Activated T-cell treated with anti-CD3 and anti-CD28 coated beads, Interleukin-2, amount 50 U/mL, for 1 hour (primary cell): ENCODE measurements at places on chromosomes 7 and 10.

GRCh38 chr7:141837683-141838082 is 3.6 kb downstream of the PRSS37 start:
- no peak for DNase-seq

DNA sequence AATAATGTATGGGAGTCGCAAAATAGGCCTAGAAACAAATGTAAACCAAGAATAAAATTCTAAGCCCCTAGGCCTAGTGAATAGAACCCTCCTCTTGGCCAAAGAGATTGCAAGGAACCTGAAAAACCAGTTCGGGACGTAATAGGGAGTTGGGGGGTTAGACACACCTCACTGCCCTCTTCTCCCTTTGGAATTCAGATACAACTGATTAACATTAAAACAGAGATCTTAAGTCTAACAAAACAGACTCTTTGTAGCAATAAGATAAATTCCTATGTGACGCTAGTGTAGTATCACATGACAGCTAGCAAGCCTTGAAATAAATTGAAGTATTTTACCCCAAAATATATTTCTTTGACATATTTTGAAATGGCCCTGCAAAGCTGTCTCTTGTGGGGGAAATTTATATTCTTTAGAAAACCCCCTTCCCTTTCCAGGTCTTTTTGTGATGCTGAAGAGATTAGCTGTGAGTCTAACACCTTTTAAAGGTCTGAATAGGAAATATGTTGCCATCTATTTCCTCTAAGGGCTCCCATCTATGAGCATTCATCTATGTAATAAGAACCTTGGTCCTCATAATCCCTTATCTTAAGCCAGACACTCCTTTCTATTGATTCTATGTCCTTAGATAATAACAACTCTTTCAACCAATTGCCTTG is 623.4 kb upstream of the NRG3 start:
- no peak for DNase-seq

GRCh38 chr7:133398506-133398905 is 145.6 kb downstream of the EXOC4 start:
- DNase-seq: no peak

DNA sequence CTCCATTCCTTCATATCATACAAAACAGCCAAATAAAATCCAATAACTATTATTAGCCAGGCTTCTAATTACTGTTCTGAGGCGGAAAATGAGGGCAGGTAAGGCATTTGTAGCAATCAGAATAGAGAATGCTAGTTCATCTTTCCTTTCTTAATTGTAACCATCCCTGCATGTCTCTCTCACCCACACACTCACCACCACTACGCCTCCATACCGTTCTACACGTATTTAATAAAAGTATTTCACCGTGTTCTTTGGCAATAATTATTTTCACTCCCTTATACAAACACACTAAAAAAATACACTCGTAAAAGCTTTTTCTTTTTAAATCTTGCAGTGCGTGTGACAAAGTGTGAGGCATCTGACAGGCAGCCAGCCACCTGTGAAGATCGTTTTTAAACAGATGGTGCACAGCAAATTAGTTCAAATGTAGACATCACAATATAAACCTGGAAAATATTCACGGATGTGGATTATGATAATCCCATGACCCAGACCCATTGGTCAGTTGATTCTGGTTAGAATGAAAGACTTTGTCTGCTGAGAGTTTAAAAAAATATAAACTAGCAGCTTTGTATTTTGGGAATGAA is 653.6 kb downstream of the REEP3 start:
- no peak for DNase-seq

DNA sequence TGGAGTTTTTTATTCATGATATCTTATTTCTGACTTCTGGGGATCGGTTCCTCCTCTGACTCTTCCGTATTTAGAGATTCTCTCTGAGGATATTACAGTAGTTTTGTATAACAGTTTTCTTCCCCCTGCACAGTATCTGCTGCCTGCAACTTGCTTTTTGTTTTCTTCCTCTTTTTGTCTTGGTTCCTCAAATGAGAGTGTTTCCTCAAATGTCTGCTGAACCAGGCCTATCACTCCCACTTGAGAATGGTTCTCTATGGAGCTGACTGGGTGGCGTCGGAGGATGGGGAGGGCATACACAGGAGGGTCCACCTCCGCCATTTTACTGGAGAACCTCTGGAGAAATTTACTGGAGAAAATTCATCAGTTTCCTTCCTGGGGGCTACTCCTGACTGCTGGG is 27.7 kb downstream of the ARHGAP22 start:
- no peak for DNase-seq

DNA sequence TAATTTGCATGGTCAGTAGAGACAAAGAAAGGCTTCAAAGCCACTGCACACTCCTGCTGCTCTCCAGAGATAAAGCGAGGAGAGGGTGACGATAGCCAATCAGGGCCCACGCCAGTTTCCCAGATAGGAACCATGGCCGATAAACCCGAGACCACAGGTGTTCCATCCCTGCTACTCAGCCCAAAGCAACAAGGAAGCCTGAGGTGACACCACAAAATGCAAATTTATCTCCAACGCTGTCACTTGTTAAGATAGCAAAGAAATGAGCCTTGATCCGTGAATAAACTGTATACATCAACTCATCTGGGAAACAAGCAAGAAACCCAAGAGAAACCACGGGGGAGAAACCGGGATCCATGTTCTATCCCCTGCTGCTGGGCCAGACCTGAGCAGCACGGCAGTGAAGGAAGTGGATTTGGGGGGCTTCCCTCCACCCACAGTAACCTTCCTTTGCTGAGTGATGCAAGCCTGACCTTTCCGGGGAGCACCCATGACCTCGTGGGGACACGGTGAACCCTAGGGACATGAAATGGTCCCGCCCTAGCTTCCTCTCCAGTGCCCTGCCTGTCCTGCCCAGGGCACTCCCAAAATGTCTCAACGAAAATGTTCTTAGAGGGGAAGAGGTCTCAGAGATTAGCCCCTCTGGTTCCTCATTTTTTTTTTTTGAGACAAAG is 164.6 kb downstream of the PTPRN2 start:
- no peak for DNase-seq

DNA sequence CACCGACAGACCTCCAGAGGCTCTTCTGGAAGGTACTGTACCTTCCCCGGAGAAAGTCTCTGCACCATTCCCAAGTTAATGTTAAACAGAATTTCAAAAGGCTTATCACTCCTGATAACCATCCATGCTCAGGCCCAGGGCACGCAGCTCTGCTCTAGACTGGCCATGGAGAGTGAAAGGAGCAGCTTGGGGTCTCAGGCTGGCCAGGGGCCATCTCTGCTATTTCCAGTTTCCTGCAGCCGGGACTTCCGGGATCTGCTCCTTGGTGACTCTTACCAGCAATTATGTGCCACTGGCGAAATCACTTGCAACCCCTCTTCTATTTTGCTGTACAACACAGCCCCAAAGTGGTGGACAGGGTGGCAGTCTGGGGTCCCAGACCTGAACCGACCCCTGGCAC is 6.0 kb downstream of the CLDN15 start:
- DNase-seq: no peak

GRCh38 chr10:15370856-15371701 is at the start of gene FAM171A1:
Gene FAM171A1 (minus strand): TSS chr10:15371289. CDS start chr10:15371052, 237 bp downstream.
- peak; percentile 67 for DNase-seq

DNA sequence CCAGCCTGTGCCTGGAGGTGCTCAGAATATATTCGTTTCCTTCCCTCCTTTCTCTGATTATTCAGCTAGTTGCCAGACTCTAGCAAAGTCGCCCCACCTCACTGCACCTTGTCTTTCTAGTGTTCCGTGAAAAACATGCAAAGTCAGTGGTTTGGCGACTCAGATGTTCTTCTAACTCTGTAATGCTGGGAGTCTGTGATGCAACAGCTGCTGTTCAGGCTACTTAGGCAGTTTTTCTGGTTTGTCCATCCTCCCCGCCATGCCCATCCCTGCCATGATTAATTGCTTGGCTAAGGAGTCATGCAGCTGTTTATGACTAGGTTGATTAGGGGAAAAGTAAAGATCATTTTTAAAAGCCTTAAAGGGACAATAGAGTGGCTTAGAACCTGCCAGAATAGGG is 99.4 kb downstream of the MTPN start:
- DNase-seq: no peak

- no peak for DNase-seq
Measured at GRCh38 chr10:3723766-3724165, 61.2 kb downstream of the KLF6 start.

DNA sequence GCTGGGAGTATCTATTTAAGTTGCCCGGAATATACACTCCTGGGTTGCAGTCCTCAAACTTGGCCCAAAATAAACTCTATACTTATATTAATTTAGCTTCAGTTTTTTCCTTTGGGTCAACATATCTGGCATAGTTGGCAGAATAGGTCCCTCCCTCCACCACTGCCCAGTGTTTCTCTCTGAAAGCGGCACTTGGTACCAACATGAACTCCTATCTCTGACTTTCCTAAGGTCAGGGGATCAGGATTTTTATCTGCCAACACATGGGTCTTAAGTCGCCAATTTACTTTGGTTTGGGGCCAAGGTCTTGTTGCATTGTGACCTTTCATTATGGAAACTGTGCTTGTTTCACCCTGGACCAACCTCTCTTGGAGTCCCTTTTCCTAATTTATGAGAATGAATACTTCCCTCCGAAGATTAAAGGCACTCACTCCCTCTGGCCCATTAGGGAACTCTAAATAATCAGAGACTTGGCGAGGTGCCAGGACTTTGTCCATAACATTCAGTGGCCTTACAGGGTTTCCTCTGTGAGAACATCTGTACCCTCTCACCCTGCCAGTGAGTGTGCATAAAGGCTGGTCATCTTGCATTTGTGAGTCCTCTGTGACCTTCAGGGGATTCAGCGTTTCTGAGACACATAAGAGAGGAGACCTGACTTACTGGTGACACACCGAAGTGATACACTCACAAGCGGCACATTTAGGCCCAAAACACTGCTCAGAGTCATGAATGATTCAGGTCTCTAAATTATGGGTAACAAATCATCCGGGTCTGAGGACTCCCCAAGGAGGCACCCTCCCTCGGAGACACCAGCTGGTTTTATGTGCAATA is 19.7 kb upstream of the FKBP9 start:
- no peak for DNase-seq

- no peak for DNase-seq
Measured at GRCh38 chr10:99340650-99341049, 11.5 kb downstream of the CNNM1 start.

DNA sequence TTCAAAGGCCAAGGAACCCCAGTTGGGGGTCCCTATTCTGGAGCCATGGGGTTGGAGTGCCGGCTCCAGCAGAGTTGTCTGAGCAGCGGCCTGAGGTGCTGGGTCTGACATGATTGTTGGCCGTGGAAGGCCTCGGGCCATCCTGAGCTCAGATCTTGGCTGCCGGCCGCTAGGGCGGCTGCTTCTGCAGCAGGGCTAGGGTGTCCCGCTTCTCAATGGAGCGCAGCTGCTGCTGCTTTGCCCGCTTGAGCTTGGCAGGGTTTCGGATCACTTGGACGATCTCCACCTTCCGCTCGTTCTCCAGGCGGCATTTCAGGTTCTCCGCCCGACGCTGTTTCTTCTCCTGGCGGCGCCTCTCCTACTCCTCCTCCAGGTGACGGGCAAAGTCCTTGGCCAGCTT is 171.1 kb downstream of the HIBADH start:
- DNase-seq: no peak

DNA sequence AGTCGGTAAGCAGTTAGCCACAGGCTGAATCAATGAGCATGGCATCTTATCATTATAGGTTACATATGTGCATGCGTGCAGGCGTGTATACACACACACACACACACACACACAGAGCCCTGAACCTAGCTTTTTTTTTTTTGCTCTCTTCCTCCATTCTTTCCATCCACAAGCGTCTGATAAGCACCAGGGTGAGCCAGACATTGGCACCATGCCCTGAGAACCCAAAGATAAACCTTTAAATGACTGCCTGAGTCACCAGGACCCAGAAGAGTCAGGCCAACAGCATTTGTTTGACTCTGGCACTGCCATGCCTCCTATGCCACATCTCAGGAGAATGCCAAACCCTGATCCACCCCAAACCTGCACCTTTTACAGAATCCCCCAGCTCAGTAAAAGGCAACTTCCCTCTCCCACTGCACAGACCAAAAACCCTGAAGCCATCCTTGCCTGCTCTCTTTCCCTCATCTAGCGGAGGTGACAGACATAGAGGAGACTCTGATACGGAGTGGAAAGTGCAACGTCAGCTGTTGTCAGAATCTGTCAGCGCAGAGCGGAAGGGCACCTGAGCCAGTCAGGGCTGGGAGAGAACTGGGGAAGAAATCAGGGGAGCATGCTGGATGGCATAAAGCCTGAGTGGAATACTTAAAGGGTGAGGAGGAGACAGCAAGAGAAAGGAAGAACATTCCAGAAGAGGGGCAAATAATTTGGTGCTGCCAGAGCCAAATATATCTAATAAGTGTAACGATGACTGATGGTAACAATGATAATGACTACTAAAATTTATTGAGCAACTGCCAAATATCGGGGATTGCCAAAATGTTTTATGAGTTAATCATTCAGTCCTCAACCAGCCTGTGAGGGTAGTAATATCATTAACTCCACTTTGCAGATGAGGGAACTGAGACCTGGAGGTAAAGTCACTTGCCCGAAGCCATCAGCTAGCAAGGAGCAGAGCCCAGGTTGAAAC is 3.2 kb downstream of the PARP12 start:
- DNase-seq: peak; percentile 47

DNA sequence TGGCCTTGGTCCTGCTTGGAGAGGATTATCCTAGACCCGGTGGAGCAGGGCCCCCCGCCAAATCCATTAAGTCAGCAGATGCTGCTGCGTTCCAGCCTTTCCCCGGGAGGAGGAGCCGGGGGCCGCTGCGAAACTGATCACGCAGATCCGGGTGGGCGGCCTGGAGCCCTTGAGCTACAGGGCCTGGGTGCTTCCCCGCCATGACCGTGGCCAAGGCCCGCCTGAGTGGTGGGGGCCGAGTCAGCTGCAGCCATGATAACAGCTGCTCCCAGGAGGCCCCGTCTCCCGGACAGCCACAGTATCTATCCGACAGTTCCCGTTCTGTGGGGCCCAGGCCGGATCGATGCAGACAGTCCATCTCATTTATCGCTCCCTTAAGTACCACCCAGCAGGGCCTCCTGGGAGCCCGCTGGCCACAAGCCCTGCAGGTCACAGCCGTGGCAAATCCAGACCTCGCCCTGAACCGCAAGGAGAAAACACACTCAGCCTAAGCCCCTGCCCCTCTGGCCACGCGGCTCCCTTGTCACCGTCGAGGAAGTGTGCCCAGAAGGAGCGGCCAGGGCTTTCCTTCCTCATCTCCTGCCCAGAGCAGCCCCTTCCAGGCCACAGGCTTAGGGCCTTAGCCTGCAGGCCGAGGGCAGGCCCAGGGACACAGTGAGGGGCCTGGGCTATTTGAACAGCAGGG is 34.4 kb upstream of the SLC29A4 start:
- no peak for DNase-seq
